Fibroblast of gingiva (primary cell): ENCODE measurements at places on chromosomes 5 and 9.

DNA sequence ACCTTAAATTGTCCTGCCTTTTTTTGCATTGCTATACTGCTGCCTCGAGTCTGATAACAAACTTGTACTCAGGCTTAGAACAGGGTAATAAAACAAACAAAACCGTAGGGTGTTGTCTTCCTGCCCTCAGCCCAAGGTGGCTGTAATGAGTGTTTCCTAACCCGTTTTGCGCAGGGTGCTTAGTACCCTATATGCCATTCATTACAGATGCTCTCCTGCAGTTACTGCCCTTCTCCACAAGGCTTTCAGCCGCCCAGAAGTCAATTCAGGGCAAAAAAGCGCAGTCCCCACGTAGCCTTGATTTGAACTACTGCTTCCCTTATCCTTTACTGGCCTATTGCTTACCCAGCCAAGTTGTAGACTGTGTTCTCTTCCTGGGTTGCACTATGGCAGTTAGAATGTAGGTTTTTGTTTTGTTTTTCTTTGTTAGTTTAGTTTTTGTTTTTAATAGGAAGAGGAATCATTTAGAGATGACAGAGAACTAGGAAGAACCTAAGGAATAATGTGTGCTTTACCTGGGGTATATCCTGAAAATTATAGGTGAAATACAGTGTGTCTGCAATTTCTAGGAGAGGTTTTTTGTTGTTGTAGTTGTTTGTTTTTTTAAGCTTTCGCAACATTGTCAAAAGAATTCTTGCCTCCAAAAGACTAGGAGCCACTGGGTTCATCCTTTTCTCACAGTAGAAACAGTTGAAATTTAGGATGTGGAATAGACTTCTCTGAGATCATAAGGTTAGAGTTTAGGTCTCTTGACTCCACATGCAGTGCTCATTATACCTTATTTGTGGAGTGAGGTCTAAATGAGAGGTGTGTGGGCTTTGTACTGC is 1.3 kb downstream of the HMGXB3 start:
- DNase-seq = peak; percentile 75

GRCh38 chr5:79493596-79494345 is 20.2 kb downstream of the HOMER1 start:
- no peak for DNase-seq

DNA sequence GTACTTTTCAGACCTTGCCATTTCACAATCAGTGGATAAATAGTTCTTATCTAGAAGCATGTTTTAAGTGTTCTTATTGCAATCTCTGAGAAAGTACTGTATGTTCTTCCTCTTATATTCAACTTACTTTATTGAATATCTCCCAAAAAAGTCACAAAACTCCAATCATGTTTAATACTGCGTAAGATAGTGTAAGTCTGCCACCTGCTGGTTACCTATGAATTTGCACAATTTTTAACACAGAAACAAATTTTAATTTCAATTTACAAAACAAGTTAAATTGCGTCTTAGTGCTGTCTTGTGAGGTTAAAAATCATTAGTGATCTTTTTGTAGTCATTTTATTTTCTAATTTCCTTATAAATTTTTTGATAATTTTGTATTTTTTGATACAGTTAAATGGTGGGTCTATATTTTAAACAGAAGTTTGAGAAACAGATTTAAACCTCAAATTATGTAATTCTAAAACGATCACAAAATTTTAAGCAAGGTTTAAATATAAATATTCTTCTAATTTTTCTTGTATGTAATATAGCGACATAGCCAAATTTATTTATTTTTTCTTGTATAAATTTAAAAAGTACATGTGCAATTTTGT is 115.8 kb downstream of the EMB start:
- peak; percentile 1 for DNase-seq

- no peak for DNase-seq
These were observed 295.3 kb upstream of the IRX4 start for GRCh38 chr5:2178071-2178477.

GRCh38 chr9:18976221-18976708 is 56.7 kb downstream of the SAXO1 start:
- no peak for DNase-seq

DNA sequence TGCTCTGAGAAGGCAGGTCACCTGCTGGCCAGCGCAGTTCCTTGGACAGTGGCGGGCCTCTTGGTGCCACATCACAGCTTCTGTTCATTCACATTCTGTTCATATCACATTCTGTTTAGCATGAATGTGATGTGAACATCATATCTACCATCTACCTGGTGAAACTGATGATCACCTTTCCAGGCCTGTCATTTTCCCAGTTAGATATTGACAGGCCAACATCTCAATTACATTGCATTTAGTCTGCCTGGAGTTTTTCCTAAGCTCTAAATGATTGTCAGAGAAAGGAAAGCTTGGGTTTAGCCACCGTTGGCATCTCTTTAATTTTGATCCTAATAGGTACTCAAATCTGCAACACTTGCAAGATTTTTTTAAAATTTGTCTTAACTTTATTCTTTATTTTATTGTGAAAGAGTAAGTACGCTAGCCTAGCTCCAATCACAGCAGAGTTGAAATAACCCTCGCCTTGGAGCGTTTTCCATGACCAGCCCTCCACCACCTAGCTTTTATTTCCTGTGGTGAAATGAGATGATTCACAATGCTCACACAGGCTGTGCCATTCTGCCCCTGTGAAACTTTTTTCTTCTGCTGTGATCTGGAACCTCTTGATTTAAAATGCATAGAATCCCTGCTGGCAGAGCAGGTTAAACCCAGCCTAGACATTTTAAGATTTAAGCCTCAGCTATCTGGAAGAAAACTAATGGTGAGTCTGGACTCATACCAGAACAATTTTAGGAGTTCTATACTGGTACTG is 225.0 kb downstream of the ESM1 start:
- DNase-seq = peak; percentile 84

- DNase-seq = no peak
These were observed 39.8 kb downstream of the SEC61B start for GRCh38 chr9:99261923-99262322.

GRCh38 chr5:97745817-97746216 is 562.8 kb upstream of the RIOK2 start:
- no peak for DNase-seq

- DNase-seq = no peak
These were observed 46.4 kb upstream of the PLIN2 start for GRCh38 chr9:19173598-19174125.

- no peak for DNase-seq
These were observed 90.7 kb downstream of the LPAR1 start for GRCh38 chr9:110947491-110948044.

GRCh38 chr5:136276946-136277345 is 84.0 kb upstream of the SMIM32 start:
- DNase-seq = no peak

- no peak for DNase-seq
These were observed 297.8 kb downstream of the GADD45G start for GRCh38 chr9:89902450-89903140.

GRCh38 chr9:64773491-64773931 is 511.5 kb downstream of the FOXD4L5 start:
- DNase-seq = no peak

DNA sequence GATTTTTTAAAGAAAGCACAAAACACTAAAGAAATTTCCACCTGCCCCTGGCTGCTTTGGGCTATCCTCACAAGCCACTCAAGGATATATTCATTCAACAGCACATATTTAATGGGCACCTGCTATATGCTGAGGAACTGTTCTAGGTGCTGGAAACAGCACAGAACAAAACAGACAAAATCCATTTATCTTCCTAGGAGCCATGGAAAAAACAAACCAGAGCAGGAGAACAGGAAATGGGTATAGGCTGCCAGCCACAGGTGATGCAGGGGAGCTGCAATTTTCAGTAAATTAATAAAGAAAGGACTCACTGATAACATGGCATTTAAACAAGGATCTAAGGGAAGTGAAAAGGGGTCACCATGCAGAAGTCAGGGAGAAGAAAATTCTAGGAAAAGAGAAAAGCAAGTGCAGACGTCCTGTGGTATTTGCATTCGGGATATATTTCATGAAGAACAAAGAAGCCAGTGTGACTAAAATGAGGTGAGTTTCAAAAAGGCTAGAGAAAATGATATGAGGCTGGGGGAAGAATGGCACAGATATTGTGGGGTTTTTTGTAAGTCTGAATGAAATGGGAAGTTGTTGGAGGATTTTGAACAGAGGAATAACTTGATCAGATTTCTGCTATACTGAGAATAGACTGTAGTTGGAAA is 152.2 kb downstream of the ADAMTSL1 start:
- DNase-seq = no peak

DNA sequence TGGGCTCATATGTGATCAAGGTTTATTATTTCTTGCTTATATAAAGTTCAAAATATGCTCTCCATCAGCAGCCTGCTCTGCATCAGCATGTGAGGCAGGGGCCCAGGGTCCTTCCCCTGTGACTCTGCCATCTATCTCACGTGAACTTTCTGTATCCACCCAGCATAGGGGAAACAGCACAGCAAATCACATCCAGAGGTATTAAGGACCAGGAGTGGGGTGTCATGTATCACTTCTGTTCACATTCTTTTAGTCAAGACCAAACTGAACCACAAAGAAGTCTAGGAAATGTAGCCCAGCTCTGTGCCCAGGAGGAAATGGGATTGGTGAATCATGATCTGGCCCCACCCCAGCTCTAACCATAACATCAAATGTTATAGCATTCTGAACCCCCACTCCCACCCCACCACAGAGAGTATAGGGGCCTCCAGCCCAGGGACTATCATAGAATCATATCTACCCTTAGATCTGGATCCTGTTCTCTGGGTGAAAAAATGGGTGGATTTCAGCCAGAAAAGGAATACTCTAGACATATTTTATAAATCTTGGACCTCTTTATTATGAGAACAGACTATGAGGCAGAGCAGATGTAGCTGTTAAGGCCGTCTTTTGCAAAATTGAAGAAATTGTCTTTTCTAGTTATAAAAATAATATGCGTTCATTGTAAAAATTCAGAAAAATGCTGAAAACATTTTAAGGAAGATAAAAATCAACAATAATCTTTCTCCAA is 473.7 kb downstream of the ARHGEF28 start:
- no peak for DNase-seq

- DNase-seq = no peak
These were observed 36.3 kb downstream of the GDA start for GRCh38 chr9:72185561-72185960.

GRCh38 chr5:124297826-124298225 is 448.6 kb downstream of the ZNF608 start:
- no peak for DNase-seq

DNA sequence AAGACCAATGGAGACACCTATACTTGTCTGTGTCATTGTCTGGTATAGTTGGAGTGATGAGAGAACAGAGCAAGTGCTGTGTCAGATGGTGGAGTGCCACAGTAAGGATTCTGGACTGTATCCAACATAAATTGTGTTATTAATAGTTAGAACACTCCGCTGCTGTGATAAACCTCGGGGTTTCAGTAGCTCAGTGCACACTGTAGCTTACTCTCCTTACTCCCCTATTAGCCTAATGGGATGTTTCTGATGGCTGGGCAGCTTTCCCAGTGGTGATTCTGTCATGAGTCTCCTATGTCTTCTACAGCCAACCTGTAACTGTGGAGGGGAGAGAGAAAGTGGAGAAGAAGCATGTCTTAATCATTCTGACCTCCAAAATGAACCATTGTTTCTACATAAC is 127.6 kb upstream of the PTCH1 start:
- peak; percentile 7 for DNase-seq
